Dermis microvascular lymphatic vessel endothelial cell (primary cell): ENCODE measurements at places on chromosomes 3 and 15.

- DNase-seq: no peak
Measured at GRCh38 chr15:67018026-67018425, 47.4 kb upstream of the SMAD3 start.

GRCh38 chr15:24676431-24676830 is 856 bp downstream of the NPAP1 start:
- no peak for DNase-seq

DNA sequence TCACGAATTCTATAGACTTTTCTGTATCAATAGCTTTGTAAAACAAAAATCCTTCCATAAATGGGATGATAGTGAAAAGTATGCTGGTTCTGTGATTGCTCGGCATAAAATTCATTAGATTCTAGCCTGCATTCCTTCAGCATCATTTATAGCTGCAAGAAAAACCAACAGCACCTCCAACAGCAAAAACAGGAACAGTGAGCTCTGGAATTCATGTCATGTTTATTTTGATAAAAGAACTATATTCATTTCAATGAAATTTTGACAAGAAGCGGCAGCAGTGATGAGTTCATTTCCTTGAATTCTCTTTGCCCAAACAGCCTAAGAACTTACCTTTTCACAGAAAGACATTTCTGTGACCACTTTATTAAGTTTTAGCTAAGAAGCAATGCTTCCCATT is 515.2 kb upstream of the CCDC54 start:
- peak; percentile 3 for DNase-seq

DNA sequence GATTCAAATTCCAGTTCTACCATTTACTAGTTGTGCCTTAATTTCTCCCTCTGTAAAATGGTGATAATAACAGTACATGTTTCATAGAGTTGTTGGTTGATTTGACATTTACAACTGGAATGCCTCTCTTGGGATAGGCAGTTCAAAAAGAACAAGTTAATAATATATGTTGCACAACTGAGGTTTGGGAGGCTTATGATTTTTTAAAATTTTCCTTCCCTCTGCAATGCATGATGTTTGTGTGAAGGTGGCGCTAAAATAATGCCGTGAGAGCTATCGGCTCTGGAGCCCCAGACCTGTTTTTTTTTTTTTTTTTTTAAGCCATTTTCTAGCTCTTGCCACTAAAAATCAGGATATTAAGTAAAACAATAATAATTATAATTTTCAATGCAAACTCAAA is 18.6 kb downstream of the DNAJB11 start:
- peak; percentile 28 for DNase-seq

DNA sequence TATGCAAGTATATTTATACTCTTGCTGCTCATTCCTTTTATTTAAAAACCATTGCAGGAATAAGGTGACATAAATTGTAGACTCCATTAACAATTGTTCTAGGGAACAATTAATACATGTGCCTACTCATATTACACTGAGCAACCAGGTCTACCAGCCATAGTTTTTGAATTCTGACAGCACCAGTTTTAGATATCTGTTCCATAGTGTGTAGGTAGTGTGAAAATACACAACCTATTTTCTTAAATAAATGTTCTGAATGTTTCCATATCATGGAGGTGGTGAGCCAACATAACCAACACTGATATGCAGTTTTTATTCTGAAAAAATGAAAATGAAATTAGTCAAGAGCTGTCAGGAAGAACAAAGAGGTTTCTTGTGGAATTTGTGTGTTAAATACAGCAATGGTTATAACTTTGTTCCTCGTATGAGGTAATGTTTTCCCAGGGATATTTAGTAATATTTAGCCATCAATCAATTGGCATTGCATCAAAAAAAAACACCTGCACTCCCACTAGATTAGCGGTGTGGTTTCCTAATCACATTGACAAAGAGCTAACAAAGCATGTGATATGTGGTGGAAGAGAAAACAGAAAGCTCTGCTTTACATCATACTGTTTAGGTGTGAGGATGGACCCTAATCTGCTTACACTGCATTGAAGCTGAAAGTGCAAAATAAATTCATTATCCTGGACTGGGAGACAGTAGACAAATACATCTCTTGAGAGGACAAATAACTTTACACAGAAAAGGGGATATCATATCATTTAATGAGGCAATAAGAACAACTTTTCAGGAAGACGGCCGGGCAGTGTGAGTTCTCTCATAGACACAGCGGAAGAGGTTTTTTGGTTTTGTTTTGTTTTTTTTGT is 369.5 kb upstream of the THBS1 start:
- DNase-seq: no peak

DNA sequence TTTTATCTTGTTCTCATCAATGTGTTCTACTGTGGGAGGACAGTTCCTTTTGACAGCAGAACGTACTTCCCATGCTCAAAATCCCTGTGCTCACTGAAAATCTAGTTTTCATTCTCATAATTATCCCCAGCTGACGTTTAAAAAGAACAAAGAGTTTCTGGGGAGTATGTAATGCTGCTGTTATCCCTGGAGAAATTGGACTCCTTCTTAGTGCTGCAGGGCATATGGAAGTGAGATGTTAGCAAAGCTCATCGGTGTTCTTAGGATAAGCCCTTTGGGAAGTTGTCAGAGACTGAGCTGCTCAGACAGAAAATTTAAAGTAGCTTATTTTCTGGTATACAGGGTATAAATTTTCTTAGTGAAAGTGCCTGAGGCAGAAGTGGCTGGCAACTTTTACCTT is 66.5 kb downstream of the CDAN1 start:
- no peak for DNase-seq

GRCh38 chr15:40906991-40907802 is 12.9 kb downstream of the VPS18 start:
- peak; percentile 74 for DNase-seq

- DNase-seq: no peak
Measured at GRCh38 chr15:50050986-50051743, 67.9 kb downstream of the ATP8B4 start.

- DNase-seq: no peak
Measured at GRCh38 chr3:30340500-30340899, 265.9 kb upstream of the TGFBR2 start.

GRCh38 chr3:90080988-90081387 is 973.6 kb downstream of the EPHA3 start:
- DNase-seq: no peak

DNA sequence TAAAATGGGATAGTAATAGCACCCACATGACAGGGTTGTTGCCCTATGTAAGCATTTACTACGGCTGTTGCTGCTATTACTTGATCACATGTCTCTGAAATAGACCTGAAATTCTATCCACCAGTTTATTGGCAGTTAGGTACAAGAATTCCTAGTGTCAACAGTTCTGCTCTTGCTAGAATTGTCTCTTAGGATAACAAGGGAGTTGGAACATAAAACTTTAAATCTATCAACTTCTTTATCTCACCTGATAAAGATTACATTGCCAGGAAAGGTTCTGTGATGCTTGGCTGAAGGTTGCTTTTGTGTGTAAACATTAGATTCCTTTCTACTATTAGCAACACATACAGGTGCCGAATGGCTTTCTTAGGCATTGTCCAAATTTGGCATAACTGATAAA is 38.7 kb downstream of the ATP13A4 start:
- no peak for DNase-seq

DNA sequence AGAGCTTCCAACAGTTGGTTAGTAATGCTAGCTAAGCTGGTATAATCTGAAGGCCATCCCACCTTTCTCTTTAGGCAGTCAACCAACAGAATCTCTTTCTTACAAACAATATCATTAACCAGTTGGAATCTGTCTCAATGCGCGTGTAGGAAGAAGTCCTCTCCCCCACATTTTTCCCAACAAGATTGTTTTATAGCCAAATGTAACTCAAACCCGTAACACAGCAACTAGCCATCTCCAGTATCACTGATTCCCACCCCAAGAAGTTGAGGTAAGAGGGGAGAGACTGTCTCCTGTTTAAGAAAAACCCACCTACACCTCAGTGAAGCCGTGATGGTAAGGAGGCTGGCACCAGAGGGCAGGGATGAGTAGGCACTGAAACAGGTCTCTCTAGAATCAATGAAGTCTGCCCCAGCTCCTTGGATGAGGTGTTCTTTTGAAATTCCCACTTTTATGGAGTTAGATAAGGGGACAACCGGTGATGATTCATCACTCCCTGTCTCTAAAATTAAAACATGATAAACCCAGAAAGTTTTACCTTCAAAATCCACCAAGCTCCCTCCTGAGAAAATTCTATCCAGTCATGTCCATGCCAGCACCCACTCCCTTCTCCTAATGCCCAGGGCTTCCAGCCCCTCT is 30.9 kb downstream of the CDC25A start:
- DNase-seq: no peak

GRCh38 chr3:55643283-55643682 is 156.2 kb upstream of the WNT5A start:
- DNase-seq: no peak

DNA sequence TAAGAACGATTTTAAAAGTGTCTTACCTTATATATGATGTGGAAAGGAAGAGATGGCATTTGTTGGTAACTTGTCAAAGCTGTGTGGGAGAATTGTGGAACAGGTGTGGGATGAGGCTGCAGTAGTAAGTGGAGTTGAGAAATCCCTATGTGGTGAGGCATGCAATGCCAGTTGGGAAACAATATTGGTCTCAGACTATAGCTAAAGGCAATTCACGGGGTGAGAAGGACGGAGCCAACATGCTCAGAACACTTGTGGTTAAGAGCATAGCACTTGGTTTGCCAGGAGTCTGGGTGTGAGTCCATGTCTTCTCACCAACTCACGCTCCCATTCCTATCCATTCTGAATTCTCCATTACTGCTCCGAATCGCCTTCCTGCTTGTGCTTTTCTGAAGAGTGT is 615.6 kb upstream of the ADAMTS9 start:
- no peak for DNase-seq

DNA sequence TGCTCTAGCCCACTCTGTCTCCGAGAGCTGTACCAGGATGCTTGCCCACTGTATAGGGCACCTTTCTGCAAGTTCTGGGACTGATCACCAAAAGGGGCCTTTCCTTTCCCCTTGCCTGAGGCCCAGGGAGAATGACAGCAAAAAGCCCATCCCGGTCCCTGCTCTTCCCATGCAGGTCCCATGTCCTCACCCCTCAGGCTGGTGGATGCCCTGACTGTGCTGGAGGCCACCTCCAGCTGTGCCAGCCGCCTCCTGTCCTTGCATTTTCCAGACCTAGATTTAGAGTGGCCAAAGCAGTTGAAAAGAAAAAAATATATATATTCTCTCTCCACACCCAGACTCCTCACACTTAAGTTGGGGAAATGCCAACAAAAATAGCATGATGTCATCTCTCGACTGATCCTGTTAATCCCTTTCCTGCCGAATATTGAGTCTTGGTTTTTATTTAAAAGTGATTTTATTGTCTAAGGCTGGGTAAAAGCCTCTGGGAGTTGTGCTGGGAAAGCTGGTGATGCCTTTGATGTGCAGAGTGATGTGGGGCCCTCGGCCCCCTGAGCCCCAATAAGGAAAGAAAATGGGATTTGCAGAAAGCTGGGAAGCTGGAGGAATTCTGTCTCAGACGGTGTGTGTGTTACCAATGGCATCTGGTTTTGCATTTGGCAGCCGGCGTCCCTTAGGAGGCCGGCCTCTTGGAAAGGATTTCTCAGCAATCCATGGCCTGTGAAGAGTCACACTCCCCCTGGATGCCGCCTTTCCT is 29.3 kb upstream of the TPM1 start:
- DNase-seq: peak; percentile 34

GRCh38 chr15:95444860-95445259 is 885.6 kb upstream of the NR2F2 start:
- no peak for DNase-seq

GRCh38 chr15:58962662-58963565 is 24.5 kb upstream of the RNF111 start:
- DNase-seq: no peak

- no peak for DNase-seq
Measured at GRCh38 chr15:50676799-50677483, 9.7 kb downstream of the TRPM7 start.

GRCh38 chr3:149783576-149783975 is 8.8 kb downstream of the ANKUB1 start:
- no peak for DNase-seq

GRCh38 chr3:31009881-31010280 is 115.4 kb upstream of the GADL1 start:
- DNase-seq: peak; percentile 35

GRCh38 chr3:151328298-151328995 is 902 bp downstream of the P2RY13 start:
- no peak for DNase-seq

DNA sequence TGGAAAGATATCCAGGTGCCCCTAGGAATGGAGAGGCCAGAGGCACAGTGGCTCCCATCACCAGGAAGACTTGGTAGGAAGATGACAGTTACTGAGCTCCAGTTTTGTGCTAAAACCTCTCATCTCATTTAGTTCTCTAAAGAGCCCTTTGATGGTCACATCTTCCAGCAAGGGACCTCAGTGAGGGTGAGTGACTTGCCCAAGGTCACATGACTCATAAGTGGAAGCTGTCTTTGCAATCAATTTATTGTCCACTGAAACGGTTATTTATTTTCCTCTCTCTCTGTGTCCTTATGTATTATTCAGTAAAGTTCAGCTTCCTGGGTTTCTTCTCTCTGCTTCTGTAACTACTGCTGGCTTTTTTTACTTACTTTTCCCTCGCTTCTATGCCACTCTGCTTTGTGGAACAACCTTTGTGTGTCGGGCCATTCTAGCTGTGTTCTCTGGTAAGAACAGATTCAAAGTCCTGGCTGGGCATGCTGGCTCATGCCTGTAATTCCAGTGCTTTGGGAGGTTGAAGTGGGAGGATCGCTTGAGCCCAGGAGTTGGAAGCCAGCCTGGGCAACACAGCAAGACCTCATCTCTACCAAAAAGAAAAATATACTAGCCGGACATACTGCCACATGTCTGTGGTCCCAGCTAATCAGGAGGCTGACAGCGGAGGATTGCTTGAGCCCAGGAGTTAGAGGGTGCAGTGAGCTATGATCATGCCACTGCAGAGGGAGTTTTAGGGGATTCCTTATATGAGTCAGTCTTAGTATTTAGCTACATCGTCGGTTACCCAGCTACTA is 55.9 kb downstream of the PDIA5 start:
- DNase-seq: no peak

GRCh38 chr3:102790747-102791325 is 356.0 kb downstream of the ZPLD1 start:
- DNase-seq: no peak

DNA sequence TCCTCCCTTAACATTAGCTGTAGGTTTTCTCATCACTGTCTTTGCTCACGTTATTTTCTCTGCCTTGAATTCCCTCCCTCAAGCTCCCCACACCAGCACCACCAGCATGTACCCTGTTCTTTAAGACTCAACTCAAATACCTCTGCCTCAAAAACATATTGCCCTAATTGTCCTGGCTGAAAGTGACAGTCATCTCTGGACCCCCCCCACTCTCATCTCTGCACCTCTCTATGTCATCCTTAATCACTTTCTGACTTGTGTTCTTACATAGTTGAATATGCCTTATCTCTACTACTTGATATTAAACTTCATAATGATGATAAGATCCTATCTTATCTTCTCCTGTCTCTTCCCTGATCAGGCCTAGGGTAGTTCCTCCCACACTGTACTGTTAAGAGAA is 345.2 kb upstream of the TPRG1 start:
- DNase-seq: no peak

- DNase-seq: no peak
Measured at GRCh38 chr3:197545101-197545500, 10.7 kb downstream of the BDH1 start.
